ENCODE measurements at places on chromosomes 5 and 9.

DNA sequence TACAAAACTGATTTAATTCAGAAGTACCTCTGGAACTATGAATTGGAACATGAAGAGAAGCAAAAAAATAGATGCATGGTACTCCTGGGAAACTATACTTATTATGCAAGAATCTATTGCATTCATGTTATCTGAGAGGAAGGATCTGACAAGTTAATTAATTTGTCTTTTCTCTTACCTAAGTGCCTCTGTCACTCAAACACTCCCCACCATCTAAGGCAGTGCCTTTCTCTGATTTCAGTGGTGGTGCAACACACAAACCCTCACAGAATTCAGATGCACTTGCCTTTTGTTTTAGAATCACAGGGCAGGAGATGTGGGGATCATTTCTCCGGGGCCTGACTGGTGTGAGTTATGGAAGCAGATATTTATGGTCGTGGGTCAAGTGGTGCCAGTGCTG lies 52.5 kb upstream of the C9orf72 start:
- no peak for DNase-seq

GRCh38 chr5:35458824-35459207 lies 158.8 kb upstream of the SPEF2 start:
- DNase-seq: no peak

DNA sequence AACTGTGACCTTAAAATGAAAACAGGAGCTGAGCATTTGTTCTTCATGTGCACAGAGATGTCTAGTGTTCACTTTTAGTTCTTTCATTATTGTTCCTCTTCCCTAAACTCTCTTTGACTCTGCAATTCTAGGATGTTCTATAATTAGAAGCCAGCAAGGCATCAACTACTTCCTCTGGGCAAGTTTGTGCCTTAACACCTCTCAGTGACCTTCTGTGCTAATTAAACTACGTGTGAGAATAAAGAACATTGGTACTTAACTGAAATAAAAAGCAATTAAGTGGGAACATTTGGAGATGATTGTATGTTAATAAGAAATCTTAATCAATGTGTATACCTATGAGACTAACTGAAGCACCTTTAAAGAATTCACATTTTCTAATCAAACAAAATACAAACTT lies 242.8 kb downstream of the RASEF start:
- no peak for DNase-seq

DNA sequence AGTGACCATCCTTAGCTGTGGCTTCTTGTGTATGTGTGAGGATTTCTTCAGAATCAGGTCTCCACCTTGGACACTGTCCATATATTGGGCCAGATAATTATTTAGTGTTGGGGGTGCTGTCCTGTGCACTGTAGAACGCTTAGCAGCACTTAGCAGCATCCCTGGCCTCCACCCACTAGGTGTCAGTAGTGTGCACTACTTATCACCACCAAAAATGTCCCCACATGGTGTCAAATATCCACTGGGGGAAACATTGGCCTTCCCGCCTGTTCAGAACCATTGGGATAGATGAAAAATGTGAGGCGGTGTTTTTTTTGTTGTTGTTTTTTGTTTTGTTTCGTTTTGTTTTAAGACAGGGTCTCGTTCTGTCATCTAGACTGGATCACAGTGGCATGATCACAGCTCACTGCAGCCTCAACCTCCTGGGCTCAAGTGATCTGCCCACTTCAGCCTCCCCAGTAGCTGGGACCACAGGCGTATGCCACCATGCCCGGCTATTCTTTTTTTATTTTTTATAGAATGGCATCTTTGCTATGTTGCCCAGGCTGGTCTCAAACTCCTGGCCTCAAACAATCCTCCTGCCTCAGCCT lies 67.7 kb downstream of the TENT4A start:
- peak; percentile 24 for DNase-seq

GRCh38 chr5:616484-617039 lies 4.4 kb downstream of the CEP72 start:
- no peak for DNase-seq

DNA sequence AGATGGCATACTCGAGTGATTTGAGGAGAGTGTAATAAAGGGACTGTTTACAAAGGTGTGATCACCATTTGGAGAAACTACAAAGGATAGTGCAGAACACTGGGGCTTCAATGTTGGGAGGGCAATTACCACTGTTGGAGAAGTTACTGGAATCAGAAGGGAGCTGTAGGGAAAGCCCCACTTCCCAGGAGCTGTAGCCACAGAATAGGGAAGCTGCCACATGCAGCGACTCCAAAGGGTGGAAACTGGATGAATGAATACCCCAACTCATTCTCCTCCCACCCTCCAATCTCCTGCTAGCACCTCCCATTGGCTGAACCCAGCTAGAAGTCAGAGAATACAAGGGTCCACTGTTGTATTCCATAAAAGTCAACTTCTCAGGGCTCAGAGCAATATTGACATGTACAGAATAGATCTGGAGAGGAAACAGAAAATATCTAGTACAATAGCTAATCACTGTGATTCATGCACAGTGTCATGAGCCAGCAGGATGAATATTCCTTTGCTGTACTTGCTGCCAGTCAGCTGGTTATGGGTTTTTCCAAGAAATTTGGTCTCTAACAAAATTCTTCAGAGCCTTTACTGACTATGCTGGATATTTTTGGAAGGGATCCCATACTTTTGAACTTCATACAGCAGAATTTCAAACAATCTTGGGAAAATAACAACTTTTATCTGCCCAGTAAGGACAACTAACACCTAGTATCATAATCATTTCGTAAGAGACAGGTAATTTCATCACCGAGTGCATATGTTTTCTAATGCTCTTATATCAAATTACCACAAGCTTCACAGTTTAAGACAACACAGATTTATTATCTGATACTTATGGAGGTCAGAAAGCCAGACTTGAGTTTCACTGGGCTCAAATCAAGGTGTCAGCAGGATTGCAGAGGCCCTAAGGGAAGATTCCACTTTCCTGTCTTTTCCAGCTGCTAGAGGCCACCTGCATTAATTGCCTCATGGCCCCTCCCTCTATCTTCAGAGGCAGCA lies 39.6 kb downstream of the PDCD1LG2 start:
- no peak for DNase-seq

GRCh38 chr5:79008362-79008761 lies 23.3 kb upstream of the ARSB start:
- no peak for DNase-seq

DNA sequence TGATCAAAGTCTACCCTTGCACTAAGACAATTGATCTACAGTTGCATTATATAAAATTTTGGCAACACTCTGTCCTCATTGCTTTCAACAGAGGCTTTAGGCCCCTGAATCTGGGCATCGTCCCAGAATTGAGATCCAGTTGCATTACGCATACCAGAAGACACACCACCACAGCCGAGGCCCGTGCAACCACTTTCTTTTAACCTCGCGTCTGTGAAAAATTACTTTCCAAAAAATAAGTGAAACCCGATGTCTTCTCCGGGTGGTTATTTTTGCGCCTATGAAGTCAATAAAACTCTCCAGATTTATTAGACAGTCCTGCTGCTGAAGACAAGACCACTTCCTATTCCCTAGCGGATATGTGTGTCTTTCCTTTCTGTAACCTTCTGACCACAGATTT lies 52.1 kb upstream of the NFIB start:
- DNase-seq: no peak

DNA sequence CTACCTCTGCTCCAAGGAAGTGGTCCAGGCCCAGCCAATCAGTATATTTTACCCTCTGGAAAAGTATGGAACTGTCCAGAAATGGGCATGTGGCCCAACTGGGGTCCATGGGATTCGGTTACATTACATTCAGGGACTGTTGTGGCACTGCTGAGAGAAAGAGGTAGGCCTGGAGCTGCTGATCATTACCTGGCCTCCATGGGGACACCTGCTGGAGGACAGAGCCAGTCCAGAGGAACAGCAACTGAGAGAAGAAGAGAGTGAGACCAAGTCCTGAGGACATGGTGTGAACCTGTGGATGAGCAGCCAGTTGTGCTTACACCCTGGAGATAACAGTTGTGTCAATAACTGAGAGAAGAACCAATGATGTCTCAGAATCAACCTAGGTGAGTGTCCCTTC lies 48.2 kb downstream of the HMHB1 start:
- DNase-seq: no peak

DNA sequence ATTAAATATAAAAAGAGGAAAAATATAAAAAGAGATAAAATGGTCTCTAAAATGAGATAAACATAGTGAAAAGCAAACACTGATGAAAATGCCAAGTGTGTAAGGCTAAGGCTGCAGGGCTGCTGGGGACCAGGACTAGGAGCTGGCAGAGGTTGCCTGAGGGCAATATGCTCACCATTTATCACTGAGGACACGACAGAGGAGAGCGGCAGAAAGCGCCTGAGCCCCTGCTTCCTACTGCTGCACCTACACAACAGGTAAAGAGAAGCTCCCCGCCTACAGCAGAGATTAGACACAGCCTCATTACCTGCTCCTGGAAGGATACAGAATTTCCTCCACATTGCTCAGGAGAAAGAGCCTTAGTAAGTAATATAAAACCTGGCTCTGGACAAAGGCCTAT lies 70.7 kb upstream of the PPP1R2B start:
- DNase-seq: no peak

- no peak for DNase-seq
These were observed 629.2 kb downstream of the BNC2 start for GRCh38 chr9:16241231-16241630.

GRCh38 chr5:53017383-53017782 lies 28.2 kb downstream of the ITGA2 start:
- no peak for DNase-seq

GRCh38 chr5:9245071-9245470 lies 300.8 kb downstream of the SEMA5A start:
- DNase-seq: no peak

DNA sequence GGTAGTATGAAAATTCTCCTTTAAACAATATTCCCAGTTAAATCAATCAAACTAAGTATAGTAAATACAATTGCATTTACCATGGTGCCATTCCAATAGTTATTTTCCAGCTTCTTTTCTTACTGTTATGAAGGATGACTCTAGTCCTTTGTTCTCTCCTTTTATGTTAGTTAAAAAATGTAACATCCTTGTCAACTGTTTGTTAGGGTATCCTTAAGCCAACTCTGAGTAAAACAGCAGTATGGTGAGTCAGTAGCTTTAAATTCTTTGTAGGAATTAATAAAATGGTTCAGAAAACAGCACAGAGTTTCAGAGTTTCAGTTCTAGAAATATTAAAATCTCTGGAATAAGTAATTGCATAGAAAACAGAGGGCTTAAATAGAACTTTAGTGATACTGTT lies 384.4 kb downstream of the MTRR start:
- DNase-seq: no peak

DNA sequence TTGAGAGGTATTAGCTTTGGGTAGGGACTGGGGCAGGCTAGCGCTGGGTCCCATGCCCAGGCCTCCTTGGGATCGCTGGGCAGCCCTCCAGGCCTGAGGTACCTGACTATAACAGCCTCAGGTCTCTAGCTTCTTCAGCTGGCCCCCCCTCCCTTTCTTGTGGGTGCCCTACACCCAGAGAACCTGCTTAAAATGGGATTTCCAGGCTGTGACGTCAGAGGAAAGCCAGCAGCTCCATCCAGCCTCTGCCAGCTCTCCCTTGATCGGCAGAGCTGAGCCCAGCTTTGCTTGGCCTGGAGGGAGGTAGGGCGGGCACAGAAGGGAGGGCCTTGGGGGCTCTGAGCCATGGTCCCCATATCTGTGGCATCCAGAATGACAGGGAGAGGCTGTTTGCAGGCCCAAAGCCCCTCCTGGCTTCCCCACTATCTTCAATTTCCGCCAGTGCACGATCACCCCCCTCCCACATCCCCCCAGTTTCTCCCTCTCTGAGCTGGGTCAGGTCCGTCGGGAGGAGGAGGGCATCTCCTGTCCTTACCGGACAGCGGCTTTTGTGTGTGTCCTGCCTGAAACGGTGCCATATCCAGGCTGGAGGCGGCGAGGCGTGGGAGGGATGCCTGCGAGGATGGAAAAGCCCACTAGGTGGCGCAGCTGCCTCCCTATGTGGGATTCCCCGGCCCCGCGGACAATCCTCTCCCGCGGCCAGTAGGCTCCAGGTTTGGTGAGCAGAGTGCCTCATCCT lies 10.8 kb downstream of the REEP2 start:
- peak; percentile 78 for DNase-seq

- DNase-seq: no peak
These were observed 160.9 kb downstream of the CEP120 start for GRCh38 chr5:123262216-123262823.

DNA sequence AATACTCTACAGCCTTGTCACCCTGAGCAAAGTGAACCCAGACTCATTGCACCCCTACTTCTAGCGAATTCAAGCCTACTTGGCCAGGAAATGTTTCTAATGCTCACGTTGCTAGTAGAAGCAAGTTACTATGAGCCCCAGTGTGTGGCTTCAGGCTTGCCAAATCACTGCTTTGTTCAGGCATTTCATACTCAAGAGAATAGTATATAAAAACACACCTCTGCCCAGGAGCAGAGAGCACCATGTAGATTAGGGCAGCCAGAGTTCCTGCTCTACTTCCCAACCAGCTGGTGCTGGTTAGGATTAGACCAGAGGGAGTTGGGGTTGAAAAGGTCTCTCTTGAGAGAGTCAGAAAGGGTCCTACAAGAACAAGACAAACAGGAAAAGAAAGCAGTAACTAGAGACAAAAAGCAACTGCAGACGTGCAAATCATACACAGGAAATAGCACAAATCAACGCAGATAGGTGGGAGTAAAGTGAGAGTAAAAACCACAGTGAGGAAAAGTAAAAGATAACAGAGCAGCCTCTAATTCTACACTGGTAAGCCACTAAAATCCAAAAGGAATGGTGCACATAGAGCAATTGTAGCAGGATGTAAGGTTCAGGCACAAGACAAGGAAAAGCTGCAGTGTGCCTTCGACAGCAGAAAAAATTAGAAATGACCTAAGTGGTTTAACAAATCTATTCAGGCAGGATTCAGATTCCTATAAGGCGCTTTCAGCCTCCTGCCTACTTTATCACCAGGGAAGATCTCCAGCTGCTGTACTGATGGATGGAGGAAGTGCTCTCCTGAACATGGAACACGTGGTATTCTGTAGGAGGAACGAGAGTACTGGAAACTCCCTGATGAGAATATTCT lies 49.6 kb upstream of the KIF2A start:
- no peak for DNase-seq

DNA sequence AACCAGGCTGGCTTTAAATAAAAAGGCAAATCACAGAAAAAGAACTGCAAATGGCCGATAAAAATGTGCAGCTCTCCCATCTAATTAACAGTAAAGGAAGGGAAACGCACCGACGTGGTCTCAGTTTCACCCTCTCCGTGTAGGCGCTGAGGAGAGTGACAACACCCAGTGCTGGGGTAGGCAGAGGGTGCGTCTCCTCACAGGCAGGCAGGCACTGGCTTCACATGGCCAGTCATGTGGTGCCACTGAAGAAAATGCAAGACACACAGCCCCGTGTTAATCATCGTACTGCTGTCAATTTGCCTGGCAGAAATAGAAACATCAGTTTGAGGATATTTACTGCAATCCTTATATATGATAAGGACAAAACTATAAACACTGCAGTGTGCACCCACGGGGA lies 178.4 kb downstream of the FANCC start:
- no peak for DNase-seq

GRCh38 chr5:144525000-144525399 lies 354.3 kb downstream of the KCTD16 start:
- DNase-seq: no peak
